ENCODE measurements at places on chromosomes 12 and 14.

DNA sequence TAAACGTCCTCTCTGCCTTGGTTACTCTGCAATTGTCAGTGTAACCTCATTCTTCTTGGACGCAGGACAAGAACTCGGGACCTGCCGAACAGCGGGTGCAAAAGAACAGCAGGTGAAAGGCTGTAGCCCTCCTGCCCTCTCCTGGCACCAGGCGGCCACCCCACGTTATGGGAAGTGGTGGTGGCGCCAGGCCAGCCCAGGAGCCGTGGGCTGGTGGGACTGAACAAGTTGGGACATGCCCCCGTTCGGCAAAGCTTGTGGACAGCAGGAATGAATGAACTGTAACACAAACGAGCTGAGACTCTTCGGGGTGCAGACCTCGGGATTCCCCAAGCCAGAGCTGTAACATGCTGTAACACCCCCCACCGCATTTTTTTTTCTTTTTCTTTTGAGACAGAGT is 6.6 kb upstream of the M6PR start:
- no peak for DNase-seq

- DNase-seq = no peak
These were observed 156.4 kb downstream of the ESR2 start for GRCh38 chr14:64137657-64138290.

DNA sequence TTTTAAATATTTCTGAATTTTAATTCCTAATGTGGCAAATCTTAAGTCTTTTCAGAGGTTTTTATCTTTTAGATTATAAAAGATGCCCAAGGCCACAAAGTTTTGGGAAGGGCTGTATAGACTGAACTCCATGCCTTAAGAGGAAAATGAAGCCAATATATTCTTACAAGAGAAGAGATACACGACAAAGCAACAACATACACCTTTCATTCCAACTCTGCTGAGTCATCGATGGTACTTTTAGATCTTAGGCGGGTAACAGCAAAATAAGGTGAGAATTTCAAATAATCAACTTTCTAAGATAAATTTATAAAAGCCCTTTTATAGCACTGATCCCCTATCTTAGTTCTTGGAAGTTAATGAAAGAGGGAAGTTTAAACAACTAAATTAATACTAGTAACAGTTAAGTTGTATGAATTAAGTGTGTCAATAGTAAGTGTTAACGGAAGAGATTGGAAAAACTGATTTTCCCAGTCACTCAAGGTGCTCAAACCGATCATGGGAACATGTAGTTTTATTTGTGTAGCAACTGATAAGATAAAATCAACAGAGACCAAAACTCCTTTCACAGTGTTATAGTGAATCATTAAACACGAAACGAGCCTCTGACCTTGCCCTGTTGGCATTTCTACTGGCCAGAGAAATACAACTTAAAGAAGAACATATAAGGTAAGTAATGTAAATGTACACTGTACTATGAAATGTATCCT is 18.8 kb upstream of the PIK3C2G start:
- DNase-seq = no peak

DNA sequence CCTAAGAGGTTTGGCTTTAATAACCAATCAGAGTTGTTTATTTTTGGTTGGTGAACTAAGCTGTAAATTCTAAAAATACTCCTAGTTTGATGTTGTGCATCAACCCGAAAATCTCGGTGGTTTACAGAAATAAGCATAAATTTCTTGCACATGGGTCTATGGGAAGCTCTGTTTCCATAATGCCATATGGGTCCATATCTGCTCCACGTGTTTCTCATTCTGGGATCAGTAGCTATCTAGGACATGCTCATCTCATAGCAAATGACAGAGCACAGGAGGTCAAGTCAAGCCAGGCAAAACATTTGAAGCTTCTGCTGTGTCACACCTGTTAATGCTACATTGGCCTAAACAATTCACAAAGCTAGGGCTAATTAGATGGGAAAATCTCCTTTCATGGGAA is 23.1 kb downstream of the NUP37 start:
- no peak for DNase-seq

GRCh38 chr12:67811437-67812361 is 163.2 kb downstream of the DYRK2 start:
- no peak for DNase-seq

DNA sequence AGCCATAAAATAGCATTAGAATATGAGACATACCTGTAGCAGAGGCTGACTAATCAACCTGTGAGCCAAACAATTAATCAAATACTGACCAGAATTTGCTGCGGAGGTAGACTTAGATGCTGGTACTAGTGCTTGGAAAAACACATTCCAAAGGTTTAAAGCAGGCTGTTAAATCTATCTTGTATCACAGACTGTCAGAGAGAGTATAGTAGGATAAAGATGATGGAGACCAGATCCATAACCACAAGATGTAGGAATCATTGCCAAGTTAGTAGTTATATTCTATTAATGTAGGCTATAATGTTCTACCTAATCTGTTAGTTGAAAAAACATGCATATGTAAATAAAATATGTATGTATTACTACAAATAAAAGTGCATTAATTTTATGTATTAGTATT is 726.2 kb downstream of the SLC6A15 start:
- DNase-seq = no peak

DNA sequence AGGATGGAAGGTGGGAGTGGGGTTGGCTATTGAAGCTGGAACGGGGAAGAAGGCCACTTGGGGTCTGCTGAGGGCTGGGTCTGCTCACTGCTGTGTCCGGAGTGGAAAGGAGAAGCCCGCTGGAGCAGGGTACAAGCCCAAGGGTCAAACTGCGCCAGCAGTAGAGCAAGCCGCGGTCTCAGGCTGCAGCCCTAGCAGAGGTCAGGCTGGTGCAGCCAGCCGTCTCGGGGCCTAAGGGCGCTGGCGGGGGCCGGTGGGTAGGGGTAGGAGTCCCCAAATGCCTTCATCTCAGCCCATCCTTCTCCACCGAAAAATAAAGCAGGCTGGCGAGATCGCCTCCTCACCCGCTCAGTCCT is 718 bp upstream of the JDP2 start:
- no peak for DNase-seq

Data from GDM1 (cell line).